ENCODE measurements at places on chromosomes 6 and 20.

- DNase-seq = no peak
These were observed 46.7 kb downstream of the SLC35D3 start for GRCh38 chr6:136968837-136969236.

- DNase-seq = no peak
These were observed 203.0 kb upstream of the PCSK2 start for GRCh38 chr20:17023806-17024205.

DNA sequence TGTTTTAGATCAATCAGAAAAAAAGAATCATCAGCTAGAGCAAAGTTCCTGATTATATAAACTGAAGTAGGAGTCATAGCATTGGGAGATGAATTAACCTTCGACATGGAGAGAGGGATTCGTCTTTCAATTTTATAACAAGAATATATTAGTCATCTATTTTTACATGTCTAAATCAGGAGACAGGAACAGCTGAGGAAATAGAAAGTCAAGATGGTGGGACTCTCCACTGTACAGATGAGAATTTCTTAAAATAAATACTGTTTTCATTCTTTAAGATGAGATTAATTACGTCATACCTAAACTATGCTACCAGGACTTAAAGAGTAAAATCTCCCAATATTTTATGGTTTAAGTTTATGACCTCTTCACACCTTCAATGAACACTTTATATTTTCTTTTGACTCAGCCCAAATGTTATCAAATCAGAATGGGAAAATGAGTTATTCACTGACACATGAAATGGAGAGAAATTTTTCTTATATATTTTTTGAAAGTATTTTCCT, 1137.7 kb downstream of the EPHA7 start:
- no peak for DNase-seq

- no peak for DNase-seq
These were observed 13.0 kb downstream of the GMDS start for GRCh38 chr6:2232445-2232844.
